ENCODE measurements at places on chromosomes 7 and 10.

- DNase-seq, result no peak
Measured at GRCh38 chr10:31949266-31949665, 20.6 kb upstream of the ARHGAP12 start.

GRCh38 chr10:128028508-128029289 is 97.5 kb downstream of the MKI67 start:
- no peak for DNase-seq

GRCh38 chr7:98908585-98908984 is 30.3 kb downstream of the TRRAP start:
- no peak for DNase-seq

GRCh38 chr7:23544913-23545354 is 13.2 kb upstream of the TRA2A start:
- DNase-seq, result peak; percentile 35

DNA sequence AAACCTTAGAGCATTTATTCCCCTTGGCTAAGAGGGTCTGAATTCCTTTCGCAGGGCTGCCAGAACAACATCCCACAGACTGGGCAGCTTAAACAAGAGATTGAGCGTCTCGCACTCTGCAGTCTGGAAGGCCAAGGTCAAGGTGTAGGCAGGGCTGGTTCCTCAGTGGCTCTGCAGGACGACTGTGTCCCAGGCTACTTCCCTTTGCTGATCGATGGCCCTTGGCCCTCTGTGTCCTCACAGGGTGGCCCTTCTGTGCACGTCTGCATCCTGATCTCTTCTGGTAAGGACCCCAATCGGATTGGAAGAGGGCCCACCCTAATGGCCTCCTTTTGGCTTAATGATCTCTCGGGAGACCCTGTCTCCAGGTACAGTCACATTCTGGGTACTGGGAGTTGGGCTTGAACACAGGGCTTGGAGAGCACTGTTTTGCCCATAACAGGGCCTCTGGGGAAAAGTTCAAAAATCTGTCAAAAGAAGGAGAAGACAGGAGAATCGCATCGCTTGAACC is 35.1 kb upstream of the DNAJB6 start:
- DNase-seq, result no peak

- no peak for DNase-seq
Measured at GRCh38 chr7:139568346-139568675, 44.8 kb downstream of the CLEC2L start.

- DNase-seq, result no peak
Measured at GRCh38 chr7:44897309-44897708, 12.0 kb upstream of the PURB start.

GRCh38 chr7:78118470-78118869 is 319.9 kb downstream of the PHTF2 start:
- no peak for DNase-seq

DNA sequence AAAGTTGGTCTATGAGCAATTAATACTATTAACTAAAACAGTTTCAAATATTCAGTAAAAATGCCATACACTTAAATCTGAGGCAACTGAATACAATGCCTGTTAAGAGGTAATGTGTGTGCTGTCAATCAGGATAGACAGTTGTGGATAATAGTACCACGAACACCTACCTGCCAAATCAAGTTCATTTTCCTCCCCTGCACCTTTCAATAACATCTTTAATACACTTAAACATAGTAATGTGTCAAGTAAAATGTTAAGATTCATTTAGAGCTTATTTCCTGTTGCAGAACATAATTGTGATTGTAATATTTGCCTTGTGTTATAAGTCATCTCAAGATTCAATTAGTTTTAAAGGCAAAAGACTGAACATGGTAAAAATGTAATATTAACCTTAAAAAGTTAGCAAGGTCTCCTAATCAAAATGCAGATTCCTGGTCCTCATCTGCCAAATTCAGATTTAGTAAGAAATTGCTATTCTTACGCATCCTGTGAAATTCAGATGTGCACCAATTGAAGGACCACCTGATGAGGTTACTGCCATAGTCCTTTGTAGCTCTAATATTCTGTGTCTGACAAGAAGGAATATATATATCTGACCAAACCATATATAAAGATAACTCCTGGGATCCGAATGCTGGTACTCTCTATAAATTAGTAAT is 37.1 kb downstream of the COL1A2 start:
- DNase-seq, result peak; percentile 79

DNA sequence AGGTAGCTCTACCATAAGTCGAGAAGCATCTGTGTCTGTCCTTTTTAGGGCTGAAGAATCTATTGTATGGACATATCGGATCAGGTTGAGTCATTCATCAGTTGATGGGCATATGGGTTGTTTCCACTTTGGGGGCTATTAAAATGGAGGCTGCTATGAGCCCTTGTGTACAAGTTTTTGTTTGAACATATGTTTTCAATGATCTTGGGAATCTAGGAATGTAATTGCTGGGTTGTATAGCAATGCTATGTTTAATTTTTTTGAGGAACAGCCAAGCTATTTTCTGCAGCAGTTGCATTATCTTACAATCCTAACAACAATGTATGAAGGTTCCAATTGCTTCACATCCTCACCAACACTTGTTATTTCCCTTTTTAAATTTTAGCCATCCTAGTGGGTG is 46.4 kb upstream of the HABP2 start:
- DNase-seq, result no peak

DNA sequence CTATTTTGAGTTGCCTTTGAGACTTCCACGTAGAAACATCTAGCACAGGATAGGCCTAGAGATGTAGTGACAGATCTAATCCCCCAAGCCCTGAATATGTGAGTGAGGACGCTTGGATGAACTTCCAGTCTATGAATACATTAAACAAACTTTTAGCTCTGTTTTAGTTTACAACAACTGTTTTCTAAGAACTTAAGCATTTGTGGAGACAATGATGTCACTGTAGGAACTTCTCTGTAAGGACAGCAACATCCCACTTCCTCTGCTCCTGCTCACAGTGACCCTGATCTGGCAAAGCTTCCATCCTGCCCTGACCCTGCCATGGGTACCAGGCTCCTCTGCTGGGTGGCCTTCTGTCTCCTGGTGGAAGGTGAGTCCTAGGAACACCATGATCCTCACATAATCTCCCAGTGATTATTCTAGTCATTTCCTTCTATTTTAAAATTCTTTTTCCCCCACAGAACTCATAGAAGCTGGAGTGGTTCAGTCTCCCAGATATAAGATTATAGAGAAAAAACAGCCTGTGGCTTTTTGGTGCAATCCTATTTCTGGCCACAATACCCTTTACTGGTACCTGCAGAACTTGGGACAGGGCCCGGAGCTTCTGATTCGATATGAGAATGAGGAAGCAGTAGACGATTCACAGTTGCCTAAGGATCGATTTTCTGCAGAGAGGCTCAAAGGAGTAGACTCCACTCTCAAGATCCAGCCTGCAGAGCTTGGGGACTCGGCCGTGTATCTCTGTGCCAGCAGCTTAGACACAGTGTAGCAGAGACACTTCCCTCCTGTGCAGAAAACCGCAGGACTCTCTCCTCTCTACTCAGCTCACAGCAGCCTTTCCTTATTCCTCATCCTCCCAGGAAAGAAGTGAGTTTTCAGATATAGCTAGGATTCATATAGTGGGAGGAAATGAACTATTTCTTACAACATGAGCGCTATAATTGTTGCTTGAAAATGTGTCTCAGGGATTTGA is 194.4 kb upstream of the PRSS1 start:
- DNase-seq, result no peak

- peak; percentile 81 for DNase-seq
Measured at GRCh38 chr10:94076325-94076841, 82.7 kb downstream of the PLCE1 start.

DNA sequence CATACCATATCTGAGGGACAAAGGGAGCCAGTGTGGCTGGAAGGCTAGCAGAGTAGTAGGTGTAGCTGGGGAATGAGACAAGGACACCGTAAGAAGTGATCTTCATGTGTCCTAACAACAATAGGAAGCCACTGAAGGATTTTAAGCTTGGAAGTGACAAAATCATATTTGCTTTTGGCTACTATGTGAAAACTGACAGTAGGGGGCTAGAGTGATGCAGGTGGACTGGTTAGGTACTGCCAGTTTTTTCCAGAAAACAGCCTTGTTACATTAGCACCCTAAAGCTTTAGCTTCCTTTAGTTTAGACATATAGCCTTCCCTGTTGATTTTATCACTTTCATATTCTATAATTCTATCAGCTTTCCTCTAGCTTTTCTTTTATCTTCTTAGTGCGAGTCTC is 637.1 kb downstream of the ANKRD7 start:
- DNase-seq, result no peak

GRCh38 chr7:26307226-26307625 is 15.6 kb downstream of the SNX10 start:
- no peak for DNase-seq

GRCh38 chr10:129495698-129496097 is 28.7 kb downstream of the MGMT start:
- no peak for DNase-seq

DNA sequence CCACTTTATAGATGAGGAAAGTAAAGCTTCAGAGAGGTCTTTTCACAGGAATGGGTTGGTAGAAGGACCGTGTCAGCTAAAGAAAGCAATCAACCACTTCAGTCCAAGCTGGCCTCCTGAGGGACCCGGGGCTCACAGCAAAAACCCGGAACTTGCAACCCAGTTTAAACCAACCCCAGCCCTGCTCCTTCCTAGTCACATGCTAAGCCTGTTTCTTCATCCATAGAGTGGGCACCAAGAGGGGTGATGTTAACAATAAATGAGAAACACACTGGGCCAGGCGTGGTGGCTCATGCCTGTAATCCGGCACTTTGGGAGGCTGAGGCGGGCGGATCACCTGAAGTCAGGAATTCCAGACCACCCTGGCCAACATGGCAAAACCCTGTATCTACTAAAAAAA is 12.1 kb upstream of the NPFFR1 start:
- DNase-seq, result no peak

DNA sequence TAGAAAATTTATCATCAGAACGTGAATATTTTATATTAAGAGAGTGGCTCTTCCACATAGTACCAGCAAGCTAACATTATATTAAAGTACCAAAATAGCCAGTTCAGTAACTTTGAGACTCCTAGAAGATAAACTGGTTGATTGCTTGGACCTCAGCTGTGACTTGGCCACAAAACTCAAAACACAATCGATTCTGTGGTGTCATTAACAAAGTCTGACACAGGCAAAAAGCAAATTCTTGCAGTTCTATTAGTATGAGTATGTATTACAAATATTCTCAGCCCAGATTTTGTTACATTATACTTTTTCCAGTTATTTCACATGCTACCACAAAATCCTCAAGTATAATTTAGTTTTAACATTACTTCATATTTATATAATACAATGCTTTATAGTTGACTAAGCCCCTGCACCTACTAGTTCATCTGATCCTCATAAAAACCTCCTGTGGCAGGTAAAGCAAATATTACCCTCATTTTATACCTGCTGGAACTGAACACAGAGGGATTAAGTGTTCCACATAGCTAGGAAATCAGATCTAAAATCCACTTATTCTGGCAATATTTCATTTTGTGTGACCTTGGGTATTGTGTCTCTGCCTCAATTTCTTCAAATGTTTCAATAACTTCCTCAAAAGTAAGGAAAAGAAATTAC is 279.9 kb upstream of the MKLN1 start:
- no peak for DNase-seq

GRCh38 chr10:52335665-52336064 is 21.6 kb downstream of the DKK1 start:
- no peak for DNase-seq

- DNase-seq, result no peak
Measured at GRCh38 chr10:37490266-37490665, 364.9 kb downstream of the ANKRD30A start.

- DNase-seq, result no peak
Measured at GRCh38 chr7:99080679-99081078, 63.2 kb downstream of the SMURF1 start.

GRCh38 chr7:13235436-13235835 is 548.0 kb downstream of the ARL4A start:
- no peak for DNase-seq

GRCh38 chr10:13152296-13152695 is 9.1 kb upstream of the MCM10 start:
- no peak for DNase-seq

GRCh38 chr10:97445357-97445721 is 467 bp downstream of the EXOSC1 start:
- DNase-seq, result no peak

DNA sequence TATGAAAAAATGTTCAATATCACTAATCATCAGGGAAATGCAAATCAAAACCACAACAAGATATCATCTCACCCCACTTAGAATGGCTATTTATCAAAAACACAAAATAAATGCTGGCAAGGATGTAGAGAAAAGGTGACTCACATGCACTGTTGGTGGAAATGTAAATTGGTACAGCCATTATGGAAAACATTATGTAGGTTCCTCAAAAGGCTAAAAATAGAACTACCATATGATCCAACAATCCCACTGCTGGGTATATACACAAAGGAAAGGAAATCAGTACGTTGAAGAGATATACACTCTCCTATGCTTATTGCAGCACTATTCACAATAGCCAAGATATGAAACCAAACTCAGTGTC is 50.2 kb downstream of the CDK1 start:
- DNase-seq, result no peak

DNA sequence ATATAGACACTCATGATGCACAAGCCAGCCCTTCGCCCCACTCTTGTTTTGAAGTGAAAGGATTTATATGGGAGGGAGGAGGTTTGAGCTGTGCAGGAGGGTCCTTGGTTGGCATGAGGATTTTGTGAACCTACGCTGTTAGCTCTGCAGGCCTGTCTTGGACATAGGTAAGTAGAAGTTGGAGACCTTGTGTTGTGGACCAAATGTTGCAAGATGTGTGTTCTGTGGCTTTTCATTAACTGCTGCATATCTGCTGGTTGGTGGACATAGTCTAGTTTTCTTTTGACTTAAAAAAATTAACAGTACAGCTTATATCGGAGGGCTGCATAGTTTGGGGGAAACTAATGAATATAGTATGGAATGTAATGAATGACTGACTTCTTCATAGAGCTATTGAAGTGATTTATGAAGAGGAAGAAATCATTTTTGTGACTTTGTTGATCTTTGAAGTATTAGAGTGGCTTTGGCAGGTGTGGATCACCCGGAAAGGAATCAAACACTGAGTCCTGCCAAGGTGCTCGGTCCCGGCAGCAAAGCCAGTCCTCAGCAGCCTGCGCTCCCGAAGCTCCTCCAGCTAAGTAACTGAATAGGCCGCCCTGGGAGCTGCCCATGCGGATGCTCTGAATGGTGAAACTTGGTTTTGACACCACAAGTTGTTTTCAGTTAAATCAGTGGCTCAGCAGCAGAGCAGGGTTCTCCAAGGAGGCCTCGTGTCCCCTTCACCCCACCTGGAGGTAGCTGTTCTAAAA is 3.2 kb downstream of the MGMT start:
- DNase-seq, result no peak

GRCh38 chr7:155208681-155209477 is 88.8 kb upstream of the INSIG1 start:
- DNase-seq, result peak; percentile 47

DNA sequence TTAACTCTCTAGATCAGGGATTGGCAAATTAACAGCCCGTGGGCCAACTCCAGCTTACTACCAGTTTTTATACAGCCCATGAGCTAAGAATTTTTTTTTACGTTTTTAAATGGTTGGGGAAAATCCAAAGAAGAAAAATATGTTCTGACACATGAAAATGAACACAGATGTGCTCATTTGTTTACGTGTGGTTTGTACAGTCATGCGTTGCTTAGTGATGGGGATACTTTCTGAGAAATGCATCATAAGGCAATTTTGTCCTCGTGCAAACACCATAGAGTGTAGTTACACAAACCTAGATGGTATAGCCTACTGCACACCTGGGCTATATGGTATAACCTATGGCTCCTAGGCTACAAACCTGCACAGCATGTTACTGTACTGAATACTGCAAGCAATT is 8.3 kb upstream of the SMKR1 start:
- DNase-seq, result peak; percentile 82

- DNase-seq, result no peak
Measured at GRCh38 chr10:6647811-6648526, 67.9 kb upstream of the PRKCQ start.

- no peak for DNase-seq
Measured at GRCh38 chr10:100502926-100503494, 16.7 kb downstream of the SEC31B start.
